ENCODE measurements at places on chromosomes 2 and 18.
A peak's percentile ranks its signal among the peaks of the same experiment; 100 is the strongest.

DNA sequence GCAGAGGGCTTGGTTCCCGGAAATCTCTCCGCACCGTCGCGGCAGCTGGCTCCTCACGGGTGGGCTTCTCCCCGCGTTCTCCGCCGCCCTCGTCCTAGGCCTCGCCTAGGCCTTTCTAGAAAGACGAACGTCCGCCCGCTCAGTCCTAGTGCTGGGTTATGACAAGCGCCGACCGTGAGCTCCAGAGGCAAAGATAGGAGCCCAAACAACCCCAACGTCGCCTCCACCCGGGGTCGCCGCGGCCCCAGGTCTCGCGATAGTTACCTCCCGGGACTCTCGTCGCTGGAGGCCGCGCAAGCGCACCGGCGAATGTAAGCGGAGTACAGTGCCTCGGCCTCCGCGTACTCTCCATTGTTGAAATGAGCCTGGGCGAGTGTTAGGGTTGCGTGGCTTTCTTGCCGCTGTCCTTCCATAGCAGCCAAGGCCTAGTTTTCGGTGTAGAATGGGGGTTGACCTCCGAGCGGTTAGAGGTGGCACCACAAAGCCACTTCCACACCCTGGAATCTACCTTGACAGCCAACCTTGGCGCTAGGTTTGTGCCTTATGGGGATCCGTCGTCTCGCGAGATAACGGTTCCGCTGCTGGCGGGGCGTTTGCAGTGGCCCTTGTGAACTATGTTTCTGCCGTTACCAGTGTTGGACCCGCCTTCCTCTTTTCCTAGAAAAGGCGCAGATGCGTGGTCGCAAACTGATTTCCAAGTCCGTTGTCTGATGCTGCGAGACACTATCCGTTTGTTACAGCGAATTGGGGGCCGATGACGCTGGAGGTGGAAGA, at the start of gene TTC32:
Gene TTC32, minus strand, starts transcription at position 542 of the 774 bp plus-strand sequence. Its CDS starts 129 bp downstream, at position 413.
- peak; percentile 94 for DNase-seq

DNA sequence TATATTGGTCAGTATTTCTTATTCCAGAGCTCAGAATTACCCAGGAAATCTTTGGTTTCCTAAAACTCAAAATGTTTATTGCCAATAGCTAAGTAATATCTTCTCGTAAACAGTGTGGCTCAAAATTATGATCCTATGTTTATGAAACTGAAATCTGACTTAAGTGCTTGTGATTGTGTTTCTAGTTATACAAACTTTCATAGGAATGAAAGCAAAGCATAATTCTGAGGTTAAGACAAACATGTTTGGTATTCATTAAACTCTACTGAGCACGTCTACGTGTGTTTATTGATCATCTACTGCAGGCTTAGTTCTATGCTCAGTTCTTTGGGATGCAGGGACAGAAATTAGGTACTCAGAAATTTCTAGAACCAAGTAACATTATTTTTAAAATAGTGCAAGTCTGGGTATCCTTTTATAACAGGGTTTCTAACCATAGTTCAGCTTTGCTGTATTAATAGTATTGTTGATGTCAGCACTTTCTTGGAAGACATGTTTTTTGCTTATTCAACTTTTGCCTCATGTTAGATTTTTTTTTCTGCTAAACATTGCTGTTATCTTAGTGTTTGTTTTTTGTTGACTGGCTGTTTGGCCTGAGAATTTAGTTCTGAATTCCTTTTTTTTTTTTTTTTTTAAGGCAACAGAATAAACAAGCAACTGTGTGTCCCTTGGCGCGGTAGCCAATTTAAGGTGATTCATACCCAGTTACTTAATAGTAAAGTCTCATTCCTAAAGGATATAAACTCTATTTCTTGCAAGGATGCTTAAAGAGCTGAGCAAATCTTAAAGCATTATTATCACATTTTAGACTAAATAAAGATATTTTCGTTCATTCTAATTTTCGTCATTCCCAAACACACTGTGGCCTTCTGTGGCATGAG, 31.3 kb downstream of the PTPRM start:
- no peak for DNase-seq

- no peak for DNase-seq
Observed at GRCh38 chr2:223396993-223397392, 205.2 kb downstream of the SCG2 start.

- no peak for DNase-seq
Observed at GRCh38 chr2:43165378-43166069, 60.9 kb downstream of the ZFP36L2 start.

- no peak for DNase-seq
Observed at GRCh38 chr2:180716186-180717180, 263.9 kb upstream of the UBE2E3 start.

DNA sequence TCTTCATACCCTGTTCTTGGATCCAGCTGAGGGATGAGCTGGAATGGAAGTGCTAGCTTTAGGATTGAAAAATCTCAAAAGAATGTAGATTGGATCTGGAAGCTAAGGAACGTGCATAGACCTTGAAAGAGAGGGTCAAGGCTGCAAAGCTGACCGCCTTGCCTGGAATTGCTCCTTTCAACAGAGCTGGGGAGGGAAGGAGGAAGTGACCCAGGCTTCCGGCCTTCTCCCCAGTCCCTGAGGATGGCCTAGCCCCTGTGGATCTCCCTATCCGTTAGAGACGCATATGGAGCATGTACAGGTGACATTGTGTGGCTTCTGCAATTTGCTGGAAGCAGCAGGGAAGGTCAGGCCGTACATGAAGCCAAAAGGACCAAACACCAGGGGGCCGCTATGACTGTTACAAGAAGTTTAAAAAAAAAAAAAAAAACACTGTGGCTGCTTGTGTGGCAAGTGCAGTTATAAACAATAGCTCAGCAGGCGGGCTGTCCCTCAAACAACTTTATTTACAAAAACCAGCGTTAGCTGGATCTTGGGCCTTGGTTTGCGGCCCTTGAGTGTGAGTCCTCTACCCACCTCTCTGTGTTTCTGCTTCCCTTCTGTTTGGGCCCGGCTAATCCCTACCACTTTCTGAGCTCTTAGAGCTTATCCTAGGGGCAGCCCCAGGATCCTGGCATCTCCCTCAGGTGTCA, 227.6 kb downstream of the SEPTIN10 start:
- no peak for DNase-seq

DNA sequence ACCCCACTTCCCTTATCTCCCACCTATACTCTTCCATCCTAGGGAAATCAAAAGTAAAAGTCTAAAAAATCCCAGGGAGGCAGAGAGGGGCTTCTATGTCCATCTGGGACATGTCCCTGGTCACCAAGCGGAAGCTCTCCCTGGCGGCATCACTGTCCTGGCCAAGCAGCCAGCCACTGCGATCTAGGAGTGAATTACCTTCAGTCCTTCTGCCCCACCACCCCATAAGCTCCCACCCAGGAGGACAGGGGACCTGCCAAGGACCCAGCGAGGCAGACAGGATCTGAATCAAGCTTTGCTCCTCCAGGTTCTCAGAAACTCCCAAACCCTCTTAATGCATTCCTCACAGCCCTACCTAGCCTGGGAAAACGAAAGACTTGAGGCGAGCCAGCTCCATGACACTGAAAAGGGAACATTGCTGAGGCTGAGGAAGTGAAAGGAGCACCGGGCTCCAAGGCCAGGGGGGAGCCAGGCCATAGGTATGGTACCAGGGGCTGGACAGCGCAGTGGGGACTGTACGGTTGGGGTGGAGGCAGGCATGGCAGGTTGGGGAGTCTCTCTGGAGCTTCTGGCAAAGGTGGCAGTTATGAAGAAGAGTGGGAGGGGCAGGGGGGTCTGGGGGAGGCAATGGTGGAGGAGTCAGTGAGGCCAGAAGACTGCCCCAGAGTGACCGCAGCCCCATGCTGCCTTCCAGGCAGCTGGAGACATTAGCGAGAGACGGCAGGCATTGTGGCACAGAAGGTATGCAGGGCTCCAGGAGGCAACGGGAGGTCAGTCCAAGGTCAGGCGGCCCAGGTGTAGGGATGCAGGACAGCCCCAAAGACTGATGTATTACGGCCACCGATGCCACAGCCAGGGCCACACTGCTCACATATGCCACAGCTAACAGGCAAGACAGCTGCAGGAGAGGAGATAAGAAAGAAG, 2.7 kb upstream of the SLC23A3 start:
- DNase-seq, result no peak

GRCh38 chr2:188993247-188993646, 19.1 kb downstream of the COL3A1 start:
- no peak for DNase-seq

DNA sequence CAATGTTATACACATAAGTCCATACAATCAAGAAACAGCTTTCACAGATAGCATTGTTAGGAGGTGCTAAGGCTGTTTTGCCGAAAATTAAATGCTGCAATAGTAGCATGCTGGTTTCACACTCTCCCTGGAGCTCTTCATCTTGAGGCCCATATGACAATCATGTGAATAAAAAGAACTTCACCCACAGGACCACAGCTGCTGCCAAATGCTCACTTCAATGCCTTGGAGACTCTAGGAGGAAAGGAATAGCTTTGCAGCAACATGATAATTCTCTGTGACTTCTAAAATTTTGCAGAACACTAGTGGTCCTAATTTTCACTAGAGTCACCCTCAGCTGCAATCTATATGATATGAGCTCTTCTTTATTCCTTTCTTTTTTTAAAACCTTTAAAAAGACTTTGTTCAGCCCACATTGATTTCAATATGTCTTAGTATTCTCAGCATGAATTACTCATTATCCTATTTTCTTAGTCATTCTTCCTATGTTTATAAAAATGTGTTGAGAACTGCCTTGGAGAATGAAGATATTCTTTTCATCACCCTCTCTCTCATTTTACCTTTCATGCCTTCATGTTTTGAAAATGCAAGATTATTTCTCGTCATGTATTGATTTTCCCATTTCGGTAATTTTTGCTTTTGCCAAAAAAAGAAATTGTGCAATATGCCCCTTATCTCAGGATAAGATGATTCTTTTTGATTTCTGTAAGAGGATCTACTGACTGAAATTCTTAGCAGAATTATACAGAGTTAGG, 108.2 kb downstream of the PDE1A start:
- no peak for DNase-seq

DNA sequence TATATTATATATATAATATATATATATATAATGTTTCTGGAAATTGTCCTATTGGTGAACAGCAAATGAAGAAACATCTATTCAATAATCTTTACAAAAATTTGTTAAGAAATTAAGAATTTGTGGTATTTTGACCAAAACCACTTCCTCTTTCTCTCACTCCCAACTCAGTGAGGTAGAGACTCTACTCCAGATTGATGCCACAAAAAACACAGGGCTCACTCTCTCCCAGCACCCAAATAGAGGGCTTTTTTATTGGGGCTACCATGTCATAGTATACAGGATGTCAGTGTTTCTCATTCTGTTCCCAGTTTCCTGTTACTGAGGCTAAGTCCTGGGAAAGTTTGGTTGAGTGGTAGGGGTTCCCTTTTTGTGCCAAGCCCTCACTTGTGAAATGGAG, 1155.4 kb downstream of the BCL11A start:
- DNase-seq, result no peak

DNA sequence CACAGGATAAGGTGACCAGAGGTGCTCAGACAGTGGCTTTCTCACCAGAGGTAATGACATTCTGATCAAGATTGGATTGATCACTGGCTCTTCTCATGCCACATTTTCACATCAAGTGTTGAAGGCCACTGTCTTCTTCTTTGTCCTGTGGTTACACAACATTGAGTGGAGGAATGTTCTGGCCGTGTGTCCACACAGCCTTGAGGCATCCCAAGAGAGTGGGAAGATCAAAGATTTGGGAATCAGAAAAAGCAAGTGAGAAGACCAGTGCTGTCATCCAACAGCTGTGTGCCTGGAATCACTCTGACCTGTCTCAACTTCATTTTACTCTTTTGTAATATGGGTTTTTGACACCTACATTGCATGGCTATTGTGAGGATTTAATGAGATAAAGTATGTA, 67.4 kb downstream of the IL1R2 start:
- no peak for DNase-seq

- DNase-seq, result no peak
Observed at GRCh38 chr18:23484561-23485182, 18.6 kb upstream of the RMC1 start.

- no peak for DNase-seq
Observed at GRCh38 chr2:186427970-186428369, 58.1 kb upstream of the ZC3H15 start.

DNA sequence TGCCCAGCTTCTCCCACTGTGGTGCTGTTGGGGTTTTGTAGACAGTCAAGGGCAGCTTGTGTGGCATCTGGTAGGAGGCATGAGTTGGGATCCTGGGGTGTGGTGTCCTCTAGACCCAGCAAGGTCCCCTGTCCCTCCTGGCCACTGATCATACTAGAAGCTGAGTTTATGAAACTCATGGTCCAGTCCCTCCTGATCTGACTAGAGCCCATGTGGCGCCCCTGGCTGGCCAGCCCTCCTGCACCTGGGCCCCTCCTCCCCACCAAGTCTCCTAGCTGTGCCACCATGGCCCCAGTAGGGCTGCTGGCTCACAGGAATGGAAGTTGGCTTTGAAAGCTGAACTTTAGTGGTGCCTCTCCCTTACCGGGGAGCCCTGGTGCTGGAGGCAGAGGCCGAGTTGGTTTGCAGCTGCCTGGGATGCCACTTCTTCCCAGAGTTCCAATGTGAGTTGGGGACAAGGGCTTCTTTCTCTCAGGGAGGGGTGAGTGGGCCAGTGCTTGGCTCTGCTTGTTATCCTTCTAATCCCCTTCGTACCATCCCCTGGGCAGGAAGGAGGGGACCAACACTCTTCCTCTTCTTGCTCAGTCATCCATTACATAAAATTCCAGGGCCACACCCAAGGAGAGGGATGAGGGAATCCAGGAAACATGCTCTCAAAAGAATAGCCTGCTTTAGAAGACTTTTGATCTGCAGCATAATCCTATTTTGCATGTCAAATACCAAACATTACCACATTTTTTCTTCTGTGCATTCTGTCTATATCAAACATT, 37.5 kb upstream of the HAAO start:
- DNase-seq, result no peak

DNA sequence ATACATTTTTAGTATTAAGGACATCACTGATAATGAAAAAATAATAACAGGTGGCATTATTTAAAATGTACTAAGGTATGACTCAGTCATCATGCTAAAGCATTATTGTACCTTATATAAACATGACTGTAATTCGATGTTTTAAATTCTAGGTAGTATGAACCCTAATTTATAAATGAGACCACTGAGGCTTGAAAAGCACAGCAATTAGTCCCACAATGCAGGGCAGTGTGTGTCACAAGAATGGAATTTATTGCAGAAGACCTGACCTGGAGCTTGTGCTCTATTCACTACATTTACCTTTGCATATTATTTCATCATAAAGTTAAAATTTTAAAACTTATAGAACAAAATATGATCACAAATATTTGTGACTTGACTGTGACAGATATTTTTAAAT, 358.5 kb upstream of the DSEL start:
- DNase-seq, result no peak

DNA sequence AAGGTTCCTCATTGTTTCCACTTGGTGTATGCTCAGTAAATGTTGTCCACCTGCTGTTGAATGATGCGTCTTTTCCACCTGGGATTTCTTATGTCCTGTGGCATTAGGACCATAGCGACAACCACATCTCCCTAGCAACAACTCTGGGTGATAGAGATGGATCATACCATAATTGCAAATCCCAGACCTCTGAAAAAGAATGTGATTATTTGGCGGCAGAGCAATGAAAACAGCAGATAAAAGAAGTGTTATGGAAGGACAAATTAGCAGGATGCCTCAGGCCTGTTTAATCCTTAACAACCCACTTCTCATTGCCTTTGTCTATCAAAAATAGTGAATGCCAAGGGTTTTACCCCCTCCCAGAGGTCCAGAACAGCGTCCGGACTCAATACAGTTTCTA, 278.9 kb downstream of the TSN start:
- no peak for DNase-seq

- DNase-seq, result no peak
Observed at GRCh38 chr2:54516842-54517241, 60.7 kb downstream of the SPTBN1 start.

GRCh38 chr2:95353055-95353575, 49.4 kb upstream of the FAHD2A start:
- peak; percentile 41 for DNase-seq

Measured in coronary artery (tissue), 2 donors.